ENCODE measurements at places on chromosomes 3 and 15.

- no peak for DNase-seq
These were observed 13.0 kb downstream of the CYP1A1 start for GRCh38 chr15:74712311-74712710.

DNA sequence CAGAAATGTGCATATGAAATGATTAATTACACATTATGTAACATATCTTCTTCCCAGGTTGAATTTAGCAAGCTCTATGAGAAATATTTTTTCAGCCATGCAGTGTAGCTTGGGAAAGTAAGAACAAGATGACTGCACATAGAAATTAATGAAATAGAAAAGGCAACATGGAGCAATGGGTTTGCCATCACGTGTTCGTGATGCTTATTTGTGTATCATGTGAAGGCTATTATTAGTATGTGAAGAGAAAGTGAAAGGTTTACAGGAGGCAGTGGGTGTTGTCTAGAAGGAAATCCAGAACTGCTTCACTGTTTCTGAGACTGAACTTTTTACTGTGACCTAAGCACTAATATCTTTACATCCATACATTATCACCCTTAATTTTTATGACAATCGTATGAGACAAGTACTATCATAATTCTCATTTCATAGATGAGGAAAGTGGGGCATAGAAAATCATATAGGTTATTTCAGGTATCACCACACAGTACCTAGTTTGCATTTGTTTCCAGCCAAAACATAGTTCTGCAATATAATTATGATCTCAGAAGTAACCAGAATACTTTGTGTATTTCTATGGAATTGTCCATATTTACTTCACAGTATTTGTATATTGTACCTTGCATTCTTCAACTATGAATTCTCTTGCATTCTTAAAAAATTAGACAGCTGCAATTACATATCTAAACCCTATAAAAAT, 14.9 kb downstream of the SERPINI1 start:
- no peak for DNase-seq

GRCh38 chr3:61182662-61183061, 68.6 kb downstream of the FHIT start:
- DNase-seq, result no peak

DNA sequence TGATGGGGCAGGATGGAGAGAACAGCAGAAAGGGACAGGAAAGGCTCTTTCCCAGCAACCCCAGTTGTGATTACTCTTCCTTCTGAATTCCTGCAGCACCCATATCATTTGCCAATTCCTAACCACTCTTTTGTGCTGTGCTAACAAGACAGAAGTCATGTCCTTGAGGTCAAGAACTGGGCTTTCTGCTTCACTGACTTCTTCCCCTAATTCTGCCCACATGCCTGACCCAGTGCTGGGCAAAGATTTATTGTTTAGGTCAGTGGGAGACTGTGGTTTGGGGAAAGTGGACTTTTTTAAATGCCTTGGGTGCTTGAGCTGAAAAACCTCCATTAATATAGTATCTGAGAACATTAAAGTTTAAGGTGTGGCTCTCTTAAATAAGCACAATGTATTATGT, 4.2 kb upstream of the EFCAB12 start:
- no peak for DNase-seq

DNA sequence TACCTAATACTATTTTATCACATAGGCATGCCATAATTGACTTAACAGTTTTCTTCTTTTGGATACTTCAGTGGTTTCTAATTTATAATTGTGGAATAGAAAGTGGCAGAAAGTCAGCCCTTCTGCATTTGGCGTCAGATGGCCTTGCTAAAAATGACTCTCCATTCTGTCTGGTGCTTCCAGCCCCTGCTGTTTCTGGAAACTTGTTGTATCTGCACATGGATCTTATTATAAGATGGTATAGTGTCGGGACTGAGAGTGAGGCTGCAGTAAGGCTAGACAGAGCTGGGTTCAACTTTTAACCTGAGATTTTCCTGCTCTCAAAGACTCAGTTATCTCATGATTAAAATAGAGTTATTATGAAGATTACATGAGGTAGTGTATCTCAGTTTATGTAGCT, 74.8 kb upstream of the WDR72 start:
- DNase-seq, result no peak

GRCh38 chr3:61530355-61530754, 31.0 kb upstream of the PTPRG start:
- no peak for DNase-seq

DNA sequence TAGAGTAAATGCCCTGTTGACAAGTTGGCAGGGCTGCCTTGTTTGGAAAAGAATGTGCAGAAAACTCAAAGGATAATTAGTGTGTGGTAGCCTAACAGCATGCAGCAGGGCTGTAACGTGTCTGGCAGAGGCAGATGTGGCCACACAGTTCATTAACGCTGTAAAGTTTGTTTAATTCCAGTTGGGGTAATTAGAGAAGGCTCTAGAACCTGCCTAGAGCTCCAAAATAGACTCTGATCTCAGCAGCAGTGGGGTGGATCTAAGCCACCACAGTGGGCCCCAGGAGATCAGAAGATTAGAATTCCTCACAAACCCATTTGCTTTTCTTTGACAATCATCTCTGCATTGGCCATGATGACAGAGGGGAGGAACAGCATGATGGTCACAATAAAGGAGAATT, 65.1 kb upstream of the LEKR1 start:
- DNase-seq, result no peak

GRCh38 chr15:31440754-31441311, 114.2 kb downstream of the KLF13 start:
- DNase-seq, result no peak

DNA sequence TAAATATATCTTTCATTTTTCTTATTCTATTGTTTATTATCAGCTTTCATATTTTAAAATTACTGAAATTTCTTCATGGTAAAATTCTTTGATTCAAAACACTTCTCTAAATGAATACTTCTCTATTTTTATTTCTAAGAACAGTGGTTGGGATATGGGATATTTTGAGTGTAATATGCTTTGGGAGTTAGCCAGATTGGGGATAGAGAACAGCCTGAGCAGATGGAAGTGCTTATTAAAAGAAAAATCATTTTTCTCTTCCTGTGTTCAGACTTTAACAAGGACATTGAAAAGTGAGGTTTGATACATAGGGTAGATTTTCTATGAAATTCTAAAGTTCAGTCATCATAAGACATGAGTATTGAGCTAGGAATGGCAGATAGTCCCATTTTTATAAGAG, 84.8 kb downstream of the COL6A5 start:
- DNase-seq, result no peak

GRCh38 chr3:72190050-72190449, 405.1 kb upstream of the PROK2 start:
- no peak for DNase-seq

- peak; percentile 77 for DNase-seq
These were observed 31.0 kb downstream of the POC1A start for GRCh38 chr3:52123106-52123725.

GRCh38 chr15:41790169-41790568, 15.9 kb downstream of the MAPKBP1 start:
- no peak for DNase-seq

GRCh38 chr3:71277341-71277740, 306.2 kb downstream of the FOXP1 start:
- DNase-seq, result no peak

- no peak for DNase-seq
These were observed 54.6 kb downstream of the STAC start for GRCh38 chr3:36434687-36435426.

- DNase-seq, result no peak
These were observed 80.5 kb upstream of the NEO1 start for GRCh38 chr15:72971766-72972165.

- DNase-seq, result no peak
These were observed 4.9 kb downstream of the ZIC4 start for GRCh38 chr3:147401421-147401820.
